ENCODE measurements at places on chromosomes 16 and 17.
A peak's percentile ranks its signal among the peaks of the same experiment; 100 is the strongest.

GRCh38 chr17:74437702-74438101 is 5.8 kb downstream of the GPRC5C start:
- no peak for DNase-seq

DNA sequence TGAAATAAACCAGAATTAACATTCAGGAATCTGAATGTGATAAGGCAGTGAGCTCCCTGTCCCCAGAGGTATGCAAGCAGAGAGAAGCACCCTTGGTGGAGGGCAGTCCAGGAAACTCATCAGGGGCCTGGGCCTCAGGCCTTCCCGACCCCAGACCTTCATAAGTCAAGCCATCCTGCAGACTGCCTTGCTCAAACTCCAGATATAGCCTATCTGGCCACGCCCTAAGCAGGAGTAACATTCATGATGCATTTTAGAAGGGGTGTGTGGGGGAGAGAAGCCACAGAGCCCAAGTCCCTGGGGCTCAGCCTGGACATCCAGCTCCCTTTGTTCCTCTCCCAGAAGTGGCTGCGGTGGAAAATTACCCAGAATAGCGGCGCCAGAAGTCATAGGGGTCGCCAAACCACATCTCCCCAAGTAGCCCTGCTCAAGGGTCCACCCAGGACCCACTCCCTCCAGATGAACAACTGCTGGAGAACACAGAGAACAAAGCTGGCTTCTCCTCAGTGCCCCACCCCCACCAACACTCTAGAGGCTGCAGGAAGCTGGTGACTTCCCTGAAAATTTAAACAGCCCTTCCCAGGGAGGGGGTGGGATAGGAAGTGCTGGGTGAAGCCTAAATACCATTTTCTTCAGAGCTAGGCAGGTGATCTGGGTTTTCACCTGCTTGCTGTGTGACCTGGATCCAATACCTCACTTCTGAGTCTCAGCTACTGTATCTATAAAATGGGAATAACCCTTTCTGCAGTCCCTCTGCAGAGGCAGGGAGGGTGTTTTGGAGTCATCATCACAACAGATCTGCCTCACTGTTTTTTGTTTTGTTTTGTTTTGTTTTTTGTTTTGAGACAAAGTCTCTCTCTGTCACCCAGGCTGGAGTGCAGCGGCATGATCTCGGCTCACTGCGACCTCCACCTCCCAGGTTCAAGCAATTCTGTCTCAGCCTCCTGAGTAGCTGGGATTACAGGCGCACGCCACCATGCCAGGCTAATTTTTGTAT is 1.5 kb upstream of the SREBF1 start:
- peak; percentile 21 for DNase-seq

DNA sequence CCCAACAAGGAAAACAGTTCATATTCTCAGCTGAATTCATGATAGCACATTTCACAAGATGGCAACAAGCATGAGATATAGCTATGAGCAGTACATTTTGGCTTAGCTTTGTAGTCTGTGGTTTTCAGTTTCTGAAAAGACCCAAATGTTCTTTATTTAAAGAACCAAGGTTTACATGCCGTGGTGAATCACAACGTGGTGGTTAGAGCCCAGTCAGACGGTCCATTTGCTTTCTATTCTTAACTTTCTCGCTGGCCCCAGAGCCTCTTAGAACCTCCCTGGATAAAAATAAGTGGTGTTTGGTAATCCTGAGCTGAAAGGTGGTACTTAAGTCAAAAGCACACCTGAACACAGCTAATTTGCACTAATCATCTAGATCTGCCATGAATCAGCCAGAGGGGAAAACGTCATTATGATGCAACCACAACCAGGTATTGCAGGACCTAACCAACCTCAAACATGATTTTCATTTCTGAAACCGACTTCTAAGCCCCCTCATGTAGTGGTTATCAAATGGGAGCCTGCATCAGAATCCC is 18.6 kb upstream of the HAPSTR1 start:
- DNase-seq = no peak

DNA sequence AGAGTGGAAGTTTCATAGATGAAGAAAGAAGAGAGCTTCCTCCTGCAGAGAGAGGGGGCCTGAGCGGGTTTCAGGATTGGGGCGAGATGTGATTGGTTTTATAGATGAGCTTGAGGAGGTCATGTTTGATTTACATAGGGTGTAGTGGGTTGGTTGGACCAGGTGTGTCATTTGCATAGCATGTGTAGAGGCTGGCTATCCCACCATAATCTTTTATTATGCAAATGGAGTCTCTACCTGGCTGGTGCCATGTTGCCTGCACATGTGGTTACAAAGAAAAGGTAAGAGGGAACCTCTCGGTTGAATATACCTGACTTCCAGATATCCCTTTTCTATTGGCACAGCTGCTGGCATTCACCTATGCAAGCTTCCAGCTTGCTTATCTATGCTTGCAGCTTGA is 228.1 kb downstream of the BCAS3 start:
- DNase-seq = no peak

- no peak for DNase-seq
Observed at GRCh38 chr17:8488901-8489300, 53.2 kb downstream of the NDEL1 start.

DNA sequence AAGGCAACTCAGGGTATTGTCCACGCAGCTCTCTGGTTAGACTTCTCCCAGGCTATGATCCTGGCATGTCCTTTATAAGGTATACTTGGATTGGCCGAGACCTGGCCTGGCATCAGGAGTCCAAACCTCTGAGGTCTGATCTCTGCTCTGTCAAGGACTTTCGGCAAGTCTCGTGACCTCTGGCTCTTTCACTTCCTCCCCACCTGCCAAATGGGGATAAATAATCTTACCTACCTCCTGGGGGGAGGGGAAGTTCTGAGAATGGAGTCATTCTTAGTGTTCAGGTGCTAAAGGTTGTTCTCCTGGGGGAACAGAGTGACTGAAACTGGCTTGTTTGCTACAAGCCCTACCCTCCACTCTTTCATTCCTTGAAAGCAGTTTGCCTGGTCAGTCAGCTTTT is 7.6 kb downstream of the ATXN1L start:
- no peak for DNase-seq

- no peak for DNase-seq
Observed at GRCh38 chr17:36833279-36833678, 104.0 kb upstream of the LHX1 start.

- no peak for DNase-seq
Observed at GRCh38 chr17:59637611-59638310, 18.1 kb downstream of the CLTC start.

DNA sequence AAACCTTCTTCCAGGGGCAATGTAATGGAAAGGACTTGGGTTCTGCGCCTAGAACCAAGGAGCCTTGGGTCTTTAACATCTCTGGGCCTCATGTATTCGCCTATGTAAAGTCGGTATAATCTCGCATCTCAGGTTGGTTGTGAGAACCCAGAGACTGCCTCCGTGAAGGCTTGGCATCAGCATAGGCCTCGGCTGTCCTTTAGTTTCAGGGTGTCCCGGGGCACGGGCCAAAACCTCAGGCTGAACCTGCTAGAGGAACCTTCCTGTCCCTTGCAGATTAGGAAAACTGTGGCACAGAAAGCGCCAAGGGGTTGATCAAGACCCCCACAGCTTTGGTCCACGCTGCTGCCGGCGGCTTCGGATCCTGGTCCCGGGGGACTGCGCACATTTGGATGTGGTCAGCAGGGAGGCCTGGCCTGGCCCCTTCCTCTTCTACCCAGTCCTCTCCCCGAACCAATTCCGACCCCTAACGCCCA is 772 bp upstream of the PHAF1 start:
- no peak for DNase-seq

DNA sequence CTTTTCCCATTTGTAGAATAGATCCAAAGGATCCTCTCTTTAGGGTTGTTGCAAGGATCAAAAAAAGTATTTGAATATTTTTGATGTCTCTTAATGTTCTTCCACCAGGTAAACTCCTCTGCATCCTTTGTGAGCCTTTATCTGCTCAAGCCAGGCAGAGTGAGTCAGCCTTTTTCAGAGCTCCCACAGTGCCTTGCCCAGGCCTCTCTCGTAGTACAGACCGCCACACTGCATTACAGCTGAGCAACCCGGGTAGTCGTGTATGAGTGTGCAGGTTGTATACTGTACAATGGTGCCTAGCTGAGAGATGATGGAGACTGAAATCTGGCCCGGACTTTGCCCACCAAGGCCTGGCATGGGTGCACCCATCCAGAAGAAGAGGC is 20.9 kb downstream of the RHBDL3 start:
- no peak for DNase-seq

- DNase-seq = no peak
Observed at GRCh38 chr16:21070564-21070963, 80.1 kb downstream of the DNAH3 start.

GRCh38 chr16:67034487-67034886 is 5.5 kb downstream of the CBFB start:
- DNase-seq = no peak

DNA sequence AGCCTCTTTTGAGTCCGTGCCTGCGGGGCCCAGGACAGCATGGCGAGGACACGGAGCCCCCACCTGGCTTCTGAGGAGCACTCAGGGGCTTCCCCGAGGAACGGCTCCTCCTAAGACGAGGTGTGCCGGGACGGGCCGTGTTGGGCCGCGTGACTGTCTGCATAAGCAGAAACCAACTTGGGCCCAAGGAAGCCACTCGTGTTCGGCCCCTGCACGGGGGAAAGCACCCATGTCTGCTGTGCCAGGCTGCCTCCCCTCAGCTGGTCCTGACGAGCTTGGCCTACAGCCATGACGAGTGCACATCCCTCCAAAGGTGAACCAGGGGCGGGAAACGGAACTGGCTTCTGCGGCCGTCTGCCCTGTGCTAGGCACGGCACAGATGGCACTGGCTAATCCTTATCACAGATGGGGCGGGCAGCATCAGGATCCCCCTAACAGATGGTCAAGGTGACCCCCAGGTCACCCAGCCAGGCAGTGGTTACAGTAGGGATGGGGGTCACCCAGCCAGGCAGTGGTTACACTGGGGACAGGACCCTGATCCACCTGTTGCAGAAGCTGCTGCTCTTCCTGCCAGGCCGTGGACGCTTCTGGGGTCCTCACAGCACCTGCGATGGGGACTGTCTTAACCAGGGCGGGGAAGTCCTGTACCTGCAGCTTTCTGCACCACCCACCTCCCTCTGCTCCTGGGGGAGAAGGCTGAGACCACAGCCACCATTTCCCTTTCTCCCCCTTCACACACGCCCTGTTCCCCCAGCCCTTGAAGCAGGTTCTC is 25.6 kb downstream of the MRM3 start:
- DNase-seq = no peak

DNA sequence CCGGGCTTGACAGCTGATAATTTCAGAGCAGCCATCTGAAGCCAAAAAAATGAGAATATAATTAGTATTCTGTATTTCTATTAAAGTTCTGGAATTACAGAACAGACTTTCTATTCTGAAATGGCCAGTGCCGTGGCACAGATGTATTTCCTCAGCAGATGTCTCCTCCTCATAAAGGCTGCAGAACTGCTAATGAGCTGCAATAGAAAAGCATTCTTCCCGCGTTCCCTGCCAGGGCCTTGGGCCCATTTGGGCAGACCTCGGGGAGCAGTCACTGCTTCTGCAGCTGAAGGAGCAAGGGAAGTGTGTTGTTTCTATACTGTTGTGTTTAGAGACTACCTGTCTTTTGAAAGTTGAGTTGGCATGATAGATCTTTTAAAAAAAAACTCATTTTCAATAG is 152.6 kb upstream of the CACNG5 start:
- no peak for DNase-seq

- no peak for DNase-seq
Observed at GRCh38 chr16:78659216-78659615, 559.8 kb downstream of the WWOX start.

GRCh38 chr17:1108765-1109605 is 70.8 kb downstream of the ABR start:
- DNase-seq = no peak

GRCh38 chr17:18959845-18960240 is 7.9 kb downstream of the SLC5A10 start:
- DNase-seq = no peak

- no peak for DNase-seq
Observed at GRCh38 chr17:30599428-30600059, 122.3 kb downstream of the GOSR1 start.

- no peak for DNase-seq
Observed at GRCh38 chr17:30580916-30581315, 103.7 kb downstream of the GOSR1 start.

DNA sequence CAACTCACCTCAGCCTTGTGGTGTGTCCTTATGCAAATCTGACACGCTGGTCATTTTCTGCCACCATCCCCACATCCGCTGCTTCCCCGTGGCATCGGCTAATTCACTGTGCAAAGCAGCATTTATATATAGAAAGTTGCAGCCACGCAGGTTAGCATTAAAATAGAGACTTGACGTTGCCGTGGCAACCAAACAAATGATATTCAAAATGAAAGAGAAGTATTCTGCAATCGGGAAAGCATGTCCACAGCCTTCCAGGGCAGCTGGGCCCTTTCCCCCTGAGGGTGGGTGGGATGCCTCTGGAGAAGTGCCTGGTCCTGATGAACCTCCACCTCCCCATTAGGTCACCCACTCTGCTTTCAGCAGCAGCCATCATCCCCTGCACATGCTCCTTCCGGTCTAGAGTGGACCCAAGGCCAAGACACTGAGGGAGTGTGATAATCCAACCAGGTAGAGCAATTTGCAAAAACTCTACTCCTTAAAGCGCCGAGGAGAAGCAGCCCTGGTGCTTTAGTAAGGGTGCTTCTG is 138.7 kb downstream of the GAS7 start:
- DNase-seq = no peak

GRCh38 chr16:66551348-66551759 is 1.0 kb upstream of the CKLF start:
- DNase-seq = peak; percentile 14

DNA sequence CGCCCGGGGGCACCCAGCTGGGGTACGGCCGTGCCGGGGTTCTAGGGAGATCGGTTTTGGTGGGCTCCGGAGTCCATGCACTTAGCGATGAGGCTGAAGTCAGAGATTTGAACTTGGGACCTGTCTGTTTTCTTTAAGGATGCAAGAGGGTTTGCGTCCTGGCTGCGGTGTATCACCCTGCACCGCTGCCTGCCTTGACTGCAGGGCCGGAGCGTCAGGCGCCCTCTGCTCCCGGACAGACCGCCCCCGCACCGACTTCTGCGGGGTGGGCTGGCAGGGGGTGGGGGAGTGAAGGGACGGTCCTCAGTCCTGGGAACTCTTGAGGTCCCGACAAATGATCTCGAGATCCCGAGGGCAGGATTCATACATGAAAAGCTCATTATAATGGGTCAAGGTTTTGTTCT is 701 bp downstream of the PDP2 start:
- DNase-seq = no peak

DNA sequence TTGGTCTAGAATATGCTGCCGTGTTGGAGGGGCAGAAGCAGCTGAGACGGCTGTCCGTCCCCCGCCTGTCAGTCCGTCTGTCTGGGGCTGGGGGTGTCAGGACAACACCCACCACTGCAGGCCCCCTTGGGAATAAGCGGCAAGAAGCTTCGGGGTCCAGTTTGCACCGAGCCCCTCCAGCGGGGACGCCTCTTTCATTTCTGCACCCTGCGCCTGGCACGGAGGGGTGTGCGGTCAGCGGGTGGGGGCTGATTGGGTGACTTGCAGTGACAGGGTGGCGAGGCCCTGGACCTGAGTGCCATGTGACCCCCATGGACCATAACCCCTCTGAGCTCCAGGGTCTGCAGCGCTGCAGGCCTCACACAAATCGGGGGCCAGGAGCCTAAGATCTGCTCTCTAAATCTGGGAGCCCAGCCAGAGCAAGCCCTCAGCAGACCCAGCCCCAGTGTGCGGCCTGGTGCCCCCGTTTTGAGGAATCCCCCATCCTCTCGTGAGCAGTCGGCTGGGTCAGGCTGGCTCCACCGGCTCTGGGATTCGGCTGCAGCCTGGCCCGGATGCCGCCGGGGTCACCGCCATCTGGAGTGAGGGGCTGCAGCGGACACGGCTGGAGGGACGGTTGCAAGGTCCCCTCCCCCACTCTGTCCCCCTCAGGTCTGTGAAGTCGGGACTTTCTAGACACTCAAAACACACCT is 8.3 kb downstream of the CBFA2T3 start:
- DNase-seq = no peak

GRCh38 chr16:24810951-24811843 is 34.6 kb upstream of the SLC5A11 start:
- no peak for DNase-seq
